ENCODE measurements at places on chromosomes 5 and 9.

GRCh38 chr9:133769511-133770075 is 31.4 kb upstream of the SARDH start:
- no peaks in the 10 kb centered on the region for H3K4me1 ChIP-seq
- H3K27ac ChIP-seq, result no peak overlapping the region
- DNase-seq, result peak; percentile 80
- H3K27me3 ChIP-seq, result no peaks in the 10 kb centered on the region
- H3K4me3 ChIP-seq, result no peak overlapping the region
- H3K36me3 ChIP-seq, result peaks cover 26% of the 10 kb centered on the region

- H3K4me1 ChIP-seq, result peaks cover 20% of the 10 kb centered on the region
- no peaks in the 10 kb centered on the region for H3K27me3 ChIP-seq
- DNase-seq, result no peak
- no peaks in the 10 kb centered on the region for H3K36me3 ChIP-seq
- no peak overlapping the region for H3K27ac ChIP-seq
- H3K4me3 ChIP-seq, result no peak overlapping the region
Observed at GRCh38 chr5:40479939-40480338, 199.8 kb upstream of the PTGER4 start.

GRCh38 chr5:57069115-57069835 is 104.6 kb upstream of the GPBP1 start:
- no peak for DNase-seq
- H3K4me1 ChIP-seq, result peaks cover 3% of the 10 kb centered on the region
- H3K27ac ChIP-seq, result no peak overlapping the region
- H3K27me3 ChIP-seq, result peaks cover 1% of the 10 kb centered on the region
- no peaks in the 10 kb centered on the region for H3K36me3 ChIP-seq
- no peak overlapping the region for H3K4me3 ChIP-seq

- H3K27me3 ChIP-seq, result peaks cover 15% of the 10 kb centered on the region
- H3K4me3 ChIP-seq, result no peak overlapping the region
- no peaks in the 10 kb centered on the region for H3K4me1 ChIP-seq
- H3K27ac ChIP-seq, result no peak overlapping the region
- no peak for DNase-seq
Observed at GRCh38 chr5:86152988-86153560, 464.7 kb upstream of the COX7C start.

GRCh38 chr9:137621131-137621757 is 2.4 kb downstream of the EHMT1 start:
- H3K36me3 ChIP-seq, result peaks cover 2% of the 10 kb centered on the region
- no peak for DNase-seq
- peak overlapping the region; percentile 3 for H3K4me3 ChIP-seq
- H3K27me3 ChIP-seq, result no peaks in the 10 kb centered on the region

GRCh38 chr5:109533751-109534272 is 124.0 kb upstream of the PJA2 start:
- no peak overlapping the region for H3K4me3 ChIP-seq
- no peaks in the 10 kb centered on the region for H3K36me3 ChIP-seq
- H3K27ac ChIP-seq, result no peak overlapping the region
- H3K4me1 ChIP-seq, result peaks cover 13% of the 10 kb centered on the region

DNA sequence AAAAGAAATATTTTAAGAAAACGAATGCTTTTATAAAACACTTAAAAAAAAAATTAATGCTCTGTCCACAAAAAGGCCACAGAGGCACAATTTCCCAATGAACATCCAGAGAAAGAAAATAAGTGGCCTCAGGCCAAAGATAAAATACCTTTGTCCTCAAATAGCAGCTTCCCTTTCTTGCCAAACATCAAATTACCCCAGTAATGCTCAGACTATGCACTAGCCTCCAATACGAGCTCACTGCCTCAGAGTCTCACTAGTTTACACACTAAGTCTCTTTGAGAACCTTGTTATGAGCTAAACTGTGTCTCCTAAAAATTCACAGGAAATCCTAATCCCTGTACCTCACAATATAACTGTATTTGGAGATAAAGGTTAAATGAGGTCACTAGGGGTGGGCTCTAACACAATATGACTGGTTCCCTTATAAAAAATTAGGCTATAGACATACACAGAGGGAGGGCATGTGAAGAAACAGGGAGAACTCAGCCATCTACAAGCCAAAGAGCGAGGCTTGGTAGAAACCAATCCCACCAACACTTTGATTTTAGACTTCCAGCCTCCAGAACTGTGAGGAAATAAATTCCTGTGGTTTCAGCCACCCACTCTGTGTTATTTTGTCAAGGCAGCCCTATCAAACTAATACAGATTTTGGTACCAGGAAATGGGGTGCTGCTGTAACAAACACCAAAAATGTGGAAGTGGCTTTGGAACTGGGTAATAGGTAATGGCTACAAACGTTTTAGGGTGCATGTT is 4.4 kb downstream of the MPDZ start:
- H3K27me3 ChIP-seq, result no peaks in the 10 kb centered on the region
- H3K27ac ChIP-seq, result peak overlapping the region; percentile 67
- H3K36me3 ChIP-seq, result no peaks in the 10 kb centered on the region
- no peak for DNase-seq

- no peak overlapping the region for H3K27ac ChIP-seq
- no peaks in the 10 kb centered on the region for H3K4me1 ChIP-seq
- H3K4me3 ChIP-seq, result no peak overlapping the region
- no peak for DNase-seq
Observed at GRCh38 chr5:77563475-77563874, 71.4 kb upstream of the WDR41 start.

DNA sequence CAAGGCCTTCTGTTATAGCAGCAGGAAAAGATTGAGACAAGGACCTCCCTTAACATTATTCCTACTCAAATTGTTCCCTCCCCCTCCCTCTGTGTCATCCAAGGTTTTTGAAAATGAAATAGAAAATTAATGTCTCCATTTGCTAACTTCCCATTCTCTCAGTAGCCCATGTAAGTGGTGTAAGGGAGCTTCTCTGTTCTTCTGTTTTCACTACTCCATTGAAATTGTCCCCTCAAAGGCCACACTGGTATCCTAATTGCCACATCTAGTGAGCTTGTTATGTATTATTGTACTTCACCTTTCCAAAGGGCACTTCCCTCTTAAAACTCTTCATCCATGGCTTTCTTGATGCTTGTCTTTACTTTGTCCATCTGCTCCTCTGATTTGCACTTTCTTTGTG is 131.2 kb upstream of the PIK3R1 start:
- peaks cover 2% of the 10 kb centered on the region for H3K27me3 ChIP-seq
- no peak overlapping the region for H3K4me3 ChIP-seq
- peaks cover 12% of the 10 kb centered on the region for H3K4me1 ChIP-seq

- H3K4me1 ChIP-seq, result no peaks in the 10 kb centered on the region
- no peaks in the 10 kb centered on the region for H3K36me3 ChIP-seq
- no peak overlapping the region for H3K27ac ChIP-seq
- no peak for DNase-seq
Observed at GRCh38 chr9:119086590-119086989, 282.6 kb downstream of the BRINP1 start.

Measured in chondrocyte (in vitro differentiated cells).